ENCODE measurements at places on chromosomes 5 and 9.

GRCh38 chr9:14654932-14655331 lies 38.3 kb downstream of the ZDHHC21 start:
- no peak for DNase-seq

DNA sequence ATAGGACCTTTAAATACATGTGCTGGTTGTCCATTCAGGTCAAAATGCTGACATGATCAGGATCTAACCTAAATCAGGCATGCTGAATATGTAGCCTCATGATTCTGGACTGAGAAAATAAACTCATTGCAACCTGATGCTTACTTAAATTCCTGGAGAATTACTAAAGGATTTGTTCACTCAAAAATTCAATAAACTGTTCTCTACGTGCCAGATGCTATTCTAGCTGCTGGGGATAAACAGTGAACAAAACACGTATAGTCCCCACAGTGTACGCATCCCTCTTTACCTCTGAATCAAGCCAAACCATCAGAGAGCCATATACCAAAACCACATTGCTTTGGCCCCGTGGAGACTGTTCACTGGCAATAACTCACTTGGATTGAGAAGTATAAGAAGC lies 6.1 kb downstream of the SCAI start:
- DNase-seq, result no peak

GRCh38 chr5:43137326-43137725 lies 16.6 kb downstream of the ZNF131 start:
- DNase-seq, result no peak

- DNase-seq, result no peak
Measured at GRCh38 chr5:173138707-173139106, 5.6 kb upstream of the BNIP1 start.

DNA sequence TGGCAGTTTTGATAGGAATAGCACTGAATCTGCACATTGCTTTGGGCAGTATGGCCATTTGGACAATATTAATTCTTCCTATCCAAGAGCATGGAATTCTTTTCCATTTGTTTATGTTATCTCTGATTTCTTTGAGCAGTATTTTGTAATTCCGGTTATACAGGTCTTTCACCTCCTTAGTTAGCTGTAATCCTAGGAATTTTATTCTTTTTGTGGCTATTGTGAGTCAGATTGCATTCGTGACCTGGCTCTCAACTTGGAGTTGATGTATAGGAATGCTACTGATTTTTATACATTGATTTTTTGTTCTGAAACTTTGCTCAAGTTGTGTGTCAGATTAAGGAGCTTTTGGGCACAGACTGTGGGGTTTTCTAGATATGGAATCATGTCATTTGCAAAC lies 24.0 kb downstream of the TMEM161B start:
- DNase-seq, result no peak

- no peak for DNase-seq
Measured at GRCh38 chr9:130660683-130661450, 3.5 kb upstream of the PRDM12 start.

DNA sequence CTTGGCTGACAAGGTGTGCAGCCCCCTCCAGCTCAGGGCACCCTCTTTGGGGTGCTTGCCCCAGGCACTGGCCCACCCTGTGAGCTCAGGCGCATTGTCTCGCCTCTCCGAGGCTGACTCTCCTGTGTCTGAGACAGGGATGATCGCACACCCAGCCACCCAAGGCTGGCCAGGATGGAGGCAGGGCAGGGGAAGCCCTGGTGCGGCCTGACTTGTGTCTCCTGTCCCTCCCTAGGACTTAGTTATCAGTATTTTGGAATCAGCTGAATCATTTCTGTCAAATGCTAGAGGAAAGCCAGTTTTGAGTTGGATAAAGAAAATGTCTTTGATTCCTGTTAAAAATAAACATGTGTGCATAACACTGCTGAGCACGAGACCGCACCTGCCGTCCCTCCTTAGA lies 2.5 kb upstream of the DBH start:
- DNase-seq, result no peak

GRCh38 chr9:112555101-112555643 lies 68.5 kb downstream of the KIAA1958 start:
- no peak for DNase-seq

GRCh38 chr5:181241393-181241975 lies 2.2 kb downstream of the RACK1 start:
- DNase-seq, result no peak

DNA sequence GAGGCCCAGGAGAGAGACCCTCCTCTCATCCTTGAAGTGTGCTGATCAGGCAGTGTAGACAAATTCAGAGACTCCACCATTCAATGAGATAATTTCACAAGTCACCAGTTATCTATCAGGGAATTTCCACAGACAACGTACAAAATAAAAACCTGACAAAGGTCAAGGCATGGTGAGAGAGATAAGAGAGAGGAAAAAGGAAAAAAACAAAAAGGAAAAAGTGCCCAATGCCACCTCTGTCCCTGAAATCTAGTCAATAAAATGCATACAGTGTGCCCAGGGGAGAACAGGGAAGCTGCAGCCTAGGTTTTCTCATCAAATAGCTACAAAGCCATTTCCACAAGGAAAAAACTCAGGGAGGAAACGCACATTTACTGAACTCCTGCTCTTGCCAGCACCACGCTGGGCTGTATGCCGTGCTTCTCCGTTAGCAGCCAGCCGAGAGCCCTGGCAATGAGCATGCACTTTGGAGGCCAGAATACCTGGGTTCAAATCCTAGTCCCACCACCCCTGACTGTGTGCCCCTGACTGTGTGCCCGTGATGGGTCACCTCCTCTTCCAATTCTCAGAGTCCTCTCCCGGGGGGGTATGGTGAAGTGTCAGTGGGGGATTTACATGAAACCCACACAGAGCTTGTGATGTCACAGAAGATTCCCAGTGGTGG lies 11.6 kb downstream of the WHRN start:
- DNase-seq, result no peak

- no peak for DNase-seq
Measured at GRCh38 chr5:132256086-132256782, 1.3 kb upstream of the PDLIM4 start.

DNA sequence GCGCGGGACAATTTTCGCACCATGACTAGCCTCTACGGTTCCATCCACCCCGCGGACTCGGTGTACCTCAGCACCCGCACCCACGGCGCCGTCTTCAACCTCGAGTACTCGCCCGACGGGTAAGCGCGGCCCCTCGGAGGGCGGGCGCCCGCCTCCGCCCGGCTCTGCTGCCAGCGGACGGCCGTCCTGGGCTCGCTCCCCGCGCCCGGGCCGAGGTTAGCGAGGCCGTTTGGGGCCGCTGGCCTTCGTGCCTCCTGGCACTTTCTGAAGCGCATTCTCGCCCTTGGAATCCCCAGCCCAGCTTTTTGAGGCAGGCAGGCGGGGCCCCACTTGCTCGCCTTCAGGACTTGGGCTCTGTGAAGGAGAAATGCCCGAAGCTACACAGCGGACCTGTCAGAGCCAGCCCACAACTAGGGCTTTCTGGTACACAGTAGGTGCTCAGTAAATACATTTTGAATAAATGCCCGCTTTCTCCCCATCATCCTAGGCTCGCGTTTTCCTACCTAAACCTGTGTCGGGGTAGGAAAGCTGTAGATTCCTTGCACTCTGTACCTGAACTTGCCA lies 772 bp downstream of the DCAF10 start:
- peak; percentile 10 for DNase-seq

GRCh38 chr5:147860641-147861025 lies 17.9 kb upstream of the SCGB3A2 start:
- no peak for DNase-seq

- no peak for DNase-seq
Measured at GRCh38 chr5:76547891-76548524, 75.2 kb downstream of the F2RL2 start.

DNA sequence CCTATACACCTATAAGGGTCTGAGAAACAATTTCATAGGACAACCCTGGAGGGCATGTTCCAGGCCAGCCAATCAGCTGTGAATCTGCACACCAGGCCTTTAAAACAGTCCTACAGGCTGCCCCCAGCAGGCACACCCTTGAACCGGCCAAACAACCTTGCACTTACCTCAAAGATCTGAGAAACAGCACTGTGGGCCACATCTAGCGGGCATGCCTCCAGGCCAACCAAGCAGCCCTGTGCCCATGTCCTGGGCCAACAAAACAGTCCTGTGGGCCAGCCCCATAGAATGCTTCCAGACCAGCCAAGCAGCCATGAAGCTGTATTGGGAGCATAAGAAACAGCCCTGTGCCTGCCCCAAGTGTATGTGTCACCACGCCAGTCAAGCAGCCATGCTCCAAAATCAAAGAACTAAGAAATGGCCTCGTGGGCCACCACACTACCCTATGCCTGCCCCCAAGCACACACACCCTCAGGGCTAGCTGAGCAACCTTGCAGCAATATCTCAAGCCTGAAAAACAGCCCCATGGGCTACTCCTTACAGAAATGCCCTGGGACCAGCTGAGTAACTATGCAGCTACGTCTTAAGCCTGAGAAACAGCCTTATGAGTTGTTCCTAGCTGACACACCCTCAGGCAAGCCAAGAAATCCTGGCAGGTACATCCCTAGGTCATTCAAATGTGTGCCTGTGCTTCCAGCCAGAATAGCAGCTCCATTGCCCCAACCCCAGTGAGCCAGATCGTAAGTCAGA lies 2243.8 kb upstream of the C9orf72 start:
- DNase-seq, result no peak

GRCh38 chr5:176693477-176693851 lies 46.2 kb downstream of the TSPAN17 start:
- DNase-seq, result no peak

DNA sequence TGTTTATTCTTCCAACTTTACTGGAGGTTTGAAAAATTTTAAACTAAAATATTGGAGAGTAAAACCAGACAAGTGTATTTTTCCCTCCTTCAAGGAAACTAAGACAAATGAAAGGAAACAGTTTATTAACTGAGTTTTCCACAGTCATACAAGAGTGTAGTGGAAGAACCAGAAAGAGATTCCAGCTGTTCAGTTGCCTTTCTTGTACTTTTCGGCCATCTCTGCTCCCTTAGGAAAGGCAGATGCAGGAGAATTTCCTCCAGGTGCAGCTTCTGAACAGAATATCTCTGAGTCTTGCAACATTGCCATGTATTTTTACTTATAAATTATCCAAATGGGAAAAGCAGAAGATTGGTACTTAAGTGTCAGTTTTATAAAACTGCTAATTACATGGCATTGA lies 217.1 kb downstream of the MAST4 start:
- DNase-seq, result no peak

GRCh38 chr5:119353686-119354366 lies 2.0 kb upstream of the TNFAIP8 start:
- no peak for DNase-seq

DNA sequence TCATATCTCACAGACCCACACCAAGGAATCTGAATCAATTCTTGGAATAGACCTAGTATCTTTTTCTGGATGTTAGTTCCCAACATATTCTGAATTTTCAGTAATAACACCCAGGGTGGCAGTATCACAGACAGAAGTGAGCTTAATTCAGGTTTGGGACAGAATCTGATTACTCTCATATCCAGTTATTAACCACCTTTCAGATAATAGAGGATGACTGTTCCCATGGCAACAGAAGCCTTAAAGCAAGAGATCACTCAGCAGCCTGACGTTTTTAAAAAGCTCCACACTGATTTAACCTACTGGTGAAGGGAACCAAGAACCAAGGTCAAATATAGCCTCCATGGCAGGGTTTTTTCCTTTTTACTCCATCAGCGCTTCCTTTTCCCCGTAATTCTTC lies 68.4 kb downstream of the ACTBL2 start:
- DNase-seq, result no peak

DNA sequence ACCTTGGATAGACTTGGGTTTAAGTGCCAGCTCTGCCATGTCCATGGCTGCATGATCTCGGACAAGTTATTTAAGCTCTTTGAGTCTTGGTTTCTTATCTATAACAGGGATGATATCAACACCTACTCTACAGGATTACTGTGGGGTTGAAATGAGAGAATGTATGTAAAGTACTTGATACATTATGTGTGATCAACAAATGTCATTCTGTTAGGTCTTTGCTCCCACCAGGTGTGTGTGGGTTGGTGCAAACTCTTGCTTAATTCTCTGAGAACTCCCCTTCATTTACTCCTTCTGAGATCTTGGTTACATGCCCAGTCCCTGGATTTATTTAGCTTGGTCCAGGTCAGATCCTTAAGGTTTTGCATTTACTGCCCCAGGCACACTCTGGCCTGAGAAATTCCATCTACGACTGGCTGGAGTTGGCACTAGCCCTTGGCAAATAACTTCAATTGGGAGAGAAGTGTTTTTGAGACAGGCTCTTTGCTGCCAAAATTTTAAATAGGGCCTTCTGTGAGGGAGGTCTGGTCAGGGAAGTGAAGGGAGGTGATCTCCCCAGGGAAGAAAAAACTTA lies 63.5 kb upstream of the KLF9 start:
- DNase-seq, result no peak

DNA sequence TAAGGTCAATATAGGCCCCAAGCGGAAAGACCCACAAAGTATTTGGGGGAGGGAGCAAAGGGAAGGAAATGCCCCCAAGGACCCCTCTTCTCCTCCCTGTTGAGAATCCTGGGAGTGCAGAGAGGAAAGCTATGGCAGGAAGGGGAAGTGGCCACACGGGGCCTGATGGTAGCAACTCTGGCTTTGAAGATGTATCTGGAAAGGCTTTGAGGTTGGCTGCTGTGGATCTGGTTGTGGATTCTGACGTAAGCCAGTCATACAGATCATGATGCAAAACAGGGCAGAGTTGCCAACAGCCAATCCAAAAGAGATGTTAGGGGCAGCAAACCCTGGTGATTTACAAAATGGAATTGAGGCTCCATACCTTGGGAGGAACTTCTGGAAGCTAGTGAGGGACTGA lies 108.8 kb downstream of the PRKACG start:
- no peak for DNase-seq

DNA sequence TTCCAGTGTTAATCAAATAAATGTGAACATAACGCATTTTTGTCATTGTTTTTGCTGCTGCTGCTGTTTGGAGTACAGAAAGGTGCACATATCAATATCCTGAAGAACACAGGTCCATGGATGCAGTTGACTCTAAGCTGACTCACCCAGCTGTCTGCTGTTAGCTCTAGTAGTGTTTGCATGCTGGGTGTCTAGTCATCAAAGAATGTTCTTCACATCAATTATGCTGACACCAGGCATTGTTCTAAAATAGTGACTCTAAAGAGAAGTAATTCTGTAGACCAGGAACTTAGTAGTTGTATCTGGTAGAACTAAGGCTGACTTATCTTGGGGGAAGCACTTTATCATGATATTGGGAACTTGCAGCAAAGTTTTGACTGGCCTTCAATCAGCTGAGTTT lies 55.7 kb upstream of the DPYSL3 start:
- no peak for DNase-seq

GRCh38 chr5:41835645-41836044 lies 34.6 kb downstream of the OXCT1 start:
- no peak for DNase-seq

GRCh38 chr5:65137631-65138030 lies 344.1 kb downstream of the ADAMTS6 start:
- no peak for DNase-seq

GRCh38 chr5:157369507-157369906 lies 90.5 kb upstream of the NIPAL4 start:
- no peak for DNase-seq

GRCh38 chr9:107358986-107359385 lies 75.9 kb downstream of the RAD23B start:
- DNase-seq, result no peak

GRCh38 chr5:154580422-154580821 lies 102.4 kb upstream of the HAND1 start:
- DNase-seq, result no peak

GRCh38 chr9:78848061-78848460 lies 551.1 kb downstream of the PSAT1 start:
- DNase-seq, result no peak

- no peak for DNase-seq
Measured at GRCh38 chr9:32677931-32678330, 42.5 kb upstream of the TAF1L start.

GRCh38 chr5:12777342-12777741 lies 873.1 kb upstream of the CTNND2 start:
- DNase-seq, result no peak
